Natural killer cell treated with Interleukin-12 subunit alpha and Interleukin-12 subunit beta and Interleukin-15 and Interleukin-18, amount 100 ng/mL, for 72 hours (primary cell): ENCODE measurements at places on chromosomes 1 and 21.

GRCh38 chr1:7032992-7033391, 247.7 kb downstream of the CAMTA1 start:
- DNase-seq: no peak

- DNase-seq: no peak
These were observed 8.1 kb upstream of the RNF187 start for GRCh38 chr1:228478912-228479711.

DNA sequence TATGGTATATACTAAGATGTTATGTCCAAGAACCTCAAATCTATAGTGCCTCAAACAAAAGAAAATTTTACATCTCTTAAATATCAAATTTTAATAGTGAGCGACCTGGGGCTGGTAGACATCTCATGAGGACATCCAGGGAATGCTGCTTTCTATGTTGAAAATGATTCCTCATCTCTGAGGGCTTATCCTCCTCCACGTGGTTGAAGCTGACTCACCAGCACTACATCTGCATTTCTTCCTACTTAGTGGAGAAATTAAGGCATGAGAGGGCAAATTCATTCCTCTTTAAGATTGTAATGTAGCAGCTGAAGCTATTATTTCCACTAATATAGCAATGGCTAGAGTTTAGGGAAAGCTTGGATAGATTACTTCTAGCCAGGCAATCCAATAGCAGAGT, 529.5 kb downstream of the COL11A1 start:
- DNase-seq: no peak

GRCh38 chr1:202597090-202597761, 113.0 kb downstream of the SYT2 start:
- no peak for DNase-seq

GRCh38 chr1:29397981-29398380, 161.7 kb downstream of the PTPRU start:
- DNase-seq: no peak

DNA sequence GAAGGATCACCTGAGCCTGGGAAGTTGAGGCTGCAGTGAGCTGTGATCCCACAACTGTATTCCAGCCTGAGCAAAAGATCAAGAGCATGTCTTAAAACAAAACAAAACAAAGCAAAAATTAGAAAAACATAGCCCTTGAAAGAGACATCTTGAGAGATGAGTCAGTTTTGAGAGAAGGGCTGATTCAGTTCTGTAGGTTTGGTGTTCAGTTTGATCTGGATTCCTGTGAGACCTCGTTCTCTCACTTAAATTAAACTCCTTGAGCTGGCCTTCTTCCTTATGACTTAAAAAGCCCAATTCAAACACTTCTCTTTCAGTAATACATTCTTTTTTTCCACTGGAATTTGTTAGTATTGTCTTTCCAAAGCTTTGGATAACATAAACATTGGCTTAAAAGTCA, 164.2 kb downstream of the NRIP1 start:
- DNase-seq: no peak

DNA sequence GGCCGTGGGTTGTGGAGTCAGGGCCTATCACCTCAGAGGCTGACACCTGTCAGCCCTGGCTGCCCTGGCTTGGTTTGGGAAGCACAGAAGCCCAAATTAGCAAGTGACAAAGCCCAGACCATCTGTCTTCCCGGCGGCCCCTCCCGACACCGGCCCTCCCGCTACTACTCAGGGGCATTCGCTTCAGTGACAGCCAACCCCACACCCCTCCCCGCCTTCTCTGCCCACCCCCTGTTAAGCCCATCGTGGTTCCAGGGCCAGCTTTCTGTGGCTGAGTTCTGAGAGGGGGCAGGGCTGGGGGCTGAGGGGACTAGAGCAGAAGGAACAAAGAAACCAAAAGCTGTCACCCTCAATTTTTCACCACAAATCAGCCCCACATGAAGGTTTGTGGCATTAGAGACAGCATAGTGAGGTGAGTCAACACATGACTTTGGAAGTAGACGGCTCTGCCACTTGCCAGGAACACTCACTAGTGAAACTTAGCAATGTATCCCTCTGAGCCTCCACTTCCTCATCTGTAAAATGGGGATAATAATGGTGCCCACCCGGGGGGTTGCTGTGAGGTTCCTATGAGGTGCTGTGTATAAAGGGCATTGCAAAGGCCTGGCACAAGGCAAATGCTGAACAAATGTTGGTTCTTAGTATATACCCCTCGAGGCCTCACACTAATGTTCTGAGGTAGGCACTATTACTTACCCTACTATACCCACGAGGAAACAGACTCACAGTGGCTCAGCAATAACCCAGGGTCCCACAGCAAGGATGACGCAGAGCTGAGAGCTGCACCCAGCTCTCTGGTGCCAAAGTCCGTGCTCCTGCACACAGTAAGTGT, 5.2 kb upstream of the TNNI1 start:
- DNase-seq: no peak

DNA sequence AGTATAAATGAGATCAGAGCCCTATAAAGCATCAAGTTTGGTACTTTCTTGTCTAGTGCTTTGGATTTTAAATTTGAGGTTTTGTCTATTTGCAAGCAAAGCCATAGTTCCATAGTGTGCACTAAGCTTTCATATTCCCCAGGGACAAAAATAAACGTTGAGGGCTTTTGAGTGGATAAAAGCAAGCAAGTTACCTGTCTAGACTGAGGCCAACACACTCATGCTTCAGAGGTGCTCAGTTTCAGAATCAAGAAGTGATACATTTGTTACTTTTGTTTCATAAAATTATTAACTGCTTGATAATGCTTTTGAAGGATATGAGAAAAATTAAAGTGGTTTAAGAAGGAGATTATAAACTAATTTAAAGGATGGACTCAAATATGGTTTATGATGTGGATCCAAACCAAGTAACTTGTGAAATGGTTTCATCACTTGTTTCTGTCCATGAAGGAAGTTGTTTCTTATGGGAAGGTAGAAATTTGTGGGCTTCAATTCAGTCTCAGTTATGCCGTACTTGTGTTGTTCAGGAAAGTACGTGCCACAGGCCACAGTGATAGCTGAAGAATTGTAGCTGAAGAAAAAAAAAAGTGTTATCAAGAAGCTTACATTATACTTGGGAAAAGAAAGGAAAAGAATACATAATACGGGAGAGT, 71.2 kb downstream of the CHRM3 start:
- DNase-seq: no peak

GRCh38 chr21:36079010-36079649, 9.3 kb downstream of the CBR1 start:
- no peak for DNase-seq

GRCh38 chr1:197806718-197807117, 31.4 kb upstream of the DENND1B start:
- no peak for DNase-seq

DNA sequence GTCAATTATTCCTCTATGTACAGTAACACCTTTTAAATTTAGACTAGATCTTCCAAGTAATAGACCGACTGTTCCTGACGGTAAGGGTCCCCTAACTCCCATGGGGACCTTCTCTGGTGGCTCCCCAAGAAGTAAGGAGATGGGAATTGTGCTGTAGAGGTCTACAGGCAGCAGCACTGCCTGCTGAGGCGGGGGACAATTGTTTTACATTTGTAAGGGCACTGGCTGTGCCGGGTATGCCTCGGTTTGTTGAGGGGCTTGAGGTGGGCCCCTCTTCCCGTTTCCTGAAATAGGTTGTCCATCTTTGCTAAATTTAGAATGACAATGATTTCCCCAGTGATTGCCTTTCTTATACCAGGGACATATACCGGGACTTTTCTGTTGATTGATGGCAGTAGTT, 13.1 kb upstream of the L1TD1 start:
- no peak for DNase-seq

DNA sequence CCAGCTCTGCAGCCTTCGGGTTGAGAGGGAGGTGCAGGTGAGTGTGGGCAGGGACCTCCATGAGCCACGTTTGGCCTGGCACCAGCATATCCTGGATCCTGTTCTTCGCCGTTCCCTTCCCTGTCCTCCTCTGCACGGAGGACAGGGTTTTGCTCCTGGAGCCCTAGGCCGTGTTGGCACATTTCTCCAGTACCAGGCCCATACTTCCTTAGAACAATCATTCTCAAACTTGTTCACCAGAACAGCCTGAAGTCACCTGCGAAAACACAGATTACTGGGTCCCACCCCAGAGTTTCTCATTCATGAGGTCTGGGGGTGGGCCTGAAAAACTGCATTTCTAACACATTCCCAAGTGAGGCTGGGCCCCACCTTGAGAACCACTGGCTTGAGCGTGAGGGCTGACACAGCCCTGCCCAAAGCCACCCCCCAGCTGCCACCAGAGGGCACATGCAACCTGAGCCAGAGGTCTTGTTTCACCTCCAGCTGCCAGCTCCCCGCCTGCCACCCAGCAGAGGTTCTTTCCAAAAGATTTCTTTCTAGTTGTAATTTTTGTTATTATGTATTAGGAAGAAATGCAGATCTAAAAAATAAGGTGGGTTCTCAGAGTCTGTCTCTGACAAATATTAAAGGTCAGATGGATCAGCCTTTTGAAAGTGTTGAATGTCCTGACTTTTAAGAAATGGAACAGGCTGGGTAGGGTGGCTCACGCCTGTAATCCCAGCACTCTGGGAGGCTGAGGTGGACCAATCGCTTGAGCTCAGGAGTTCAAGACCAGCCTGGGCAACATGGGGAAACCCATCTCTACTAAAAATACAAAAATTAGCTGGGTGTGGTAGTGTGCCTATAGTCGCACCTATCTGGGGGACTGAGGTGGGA, 39.6 kb upstream of the LDLRAP1 start:
- DNase-seq: no peak

GRCh38 chr1:89781494-89782126, 39.2 kb upstream of the LRRC8D start:
- no peak for DNase-seq

GRCh38 chr1:48668339-48668738, 108.4 kb downstream of the BEND5 start:
- no peak for DNase-seq

GRCh38 chr1:34369701-34370455, 193.2 kb downstream of the C1orf94 start:
- DNase-seq: no peak
